Activated effector memory CD4-positive, alpha-beta T cell treated with anti-CD3 and anti-CD28 coated beads, Interleukin-2, amount 50 U/mL, for 16 hours (primary cell): ENCODE measurements at places on chromosomes 16 and 17.

- DNase-seq, result no peak
These were observed 123.0 kb downstream of the CDYL2 start for GRCh38 chr16:80681436-80681835.

GRCh38 chr17:16649585-16649984 lies 4.1 kb downstream of the ZNF624 start:
- no peak for DNase-seq

DNA sequence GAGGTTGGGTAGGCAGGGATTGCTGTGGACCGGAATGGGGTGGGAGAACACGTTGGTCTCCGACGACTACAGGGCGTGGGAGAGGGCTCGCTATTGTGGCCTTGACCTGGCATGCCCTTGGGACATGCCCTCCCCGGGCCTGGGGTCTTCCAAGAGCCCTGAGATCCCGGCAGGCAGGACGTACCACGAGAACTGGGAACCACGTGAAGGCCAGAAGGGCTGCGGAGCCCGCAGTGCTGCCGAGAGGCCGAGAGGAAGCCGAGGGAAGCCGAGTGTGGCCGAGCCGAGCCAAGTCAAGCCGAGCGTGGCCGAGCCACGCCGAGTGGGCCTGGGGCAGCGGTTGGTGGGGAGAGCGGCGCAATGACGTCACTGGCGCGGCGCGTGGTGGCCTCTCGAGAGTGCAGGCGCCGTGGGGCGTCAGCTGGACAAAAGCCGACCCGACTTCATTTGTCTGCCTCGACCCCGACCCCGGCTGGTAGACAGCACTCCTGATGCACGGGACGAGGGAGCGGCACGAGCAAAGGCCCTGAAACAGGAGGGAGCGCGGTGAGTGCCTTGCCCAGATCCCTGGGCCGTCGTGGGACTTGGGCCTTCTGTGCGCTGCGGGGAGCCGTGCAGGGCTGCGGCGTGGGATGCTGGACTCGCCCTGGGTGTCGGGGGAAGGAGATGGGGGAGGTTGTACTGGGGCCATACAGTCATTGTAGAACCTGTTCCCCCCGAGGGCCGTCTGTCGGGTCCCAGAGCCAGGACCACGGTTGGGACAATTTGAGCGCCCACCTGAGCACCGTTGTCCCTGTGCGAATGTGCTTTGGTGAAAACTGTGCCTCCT lies 6.6 kb downstream of the SOCS1 start:
- DNase-seq, result no peak

DNA sequence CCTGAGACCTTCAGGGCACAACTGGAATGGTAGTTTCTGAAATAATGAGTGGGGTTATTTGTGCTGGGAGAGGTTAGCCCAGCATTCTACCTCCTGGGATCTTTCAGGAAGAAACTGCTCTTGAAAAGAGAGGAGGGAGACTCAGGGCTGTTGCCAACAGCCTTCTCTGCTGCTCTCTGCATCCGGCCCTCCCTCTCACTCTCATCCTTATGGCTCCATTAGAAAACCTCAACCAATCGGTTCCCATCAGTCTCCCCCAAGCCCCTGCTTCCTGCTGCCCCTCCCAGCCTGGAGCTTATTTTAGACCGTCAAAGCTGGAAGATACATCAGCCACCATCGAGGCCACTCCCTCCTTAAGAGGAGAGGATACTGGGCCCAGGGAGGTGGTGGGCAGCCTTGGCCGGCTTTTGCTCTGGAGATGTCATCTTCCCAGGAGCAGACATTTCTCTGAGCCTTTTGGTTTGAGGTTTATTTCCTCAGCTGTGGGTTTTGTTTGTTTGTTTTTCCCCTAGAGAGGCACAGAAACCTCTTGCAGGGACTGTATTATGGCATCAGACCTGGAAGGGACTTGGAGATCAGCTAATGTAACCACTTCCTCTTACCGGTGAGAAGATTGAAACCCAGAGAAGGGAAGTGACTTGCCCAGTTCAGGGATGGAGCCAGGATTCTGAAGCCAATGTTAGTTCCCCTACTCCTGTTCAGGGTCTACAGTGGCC lies 2.7 kb downstream of the MPRIP start:
- peak; percentile 63 for DNase-seq
